ENCODE measurements at places on chromosomes 6 and 20.

GRCh38 chr6:11598687-11599086 is 61.1 kb downstream of the TMEM170B start:
- no peak for DNase-seq

GRCh38 chr6:24539416-24539815 is 44.6 kb downstream of the ALDH5A1 start:
- no peak for DNase-seq

GRCh38 chr6:166289207-166290060 is 18.8 kb downstream of the PRR18 start:
- DNase-seq: no peak

DNA sequence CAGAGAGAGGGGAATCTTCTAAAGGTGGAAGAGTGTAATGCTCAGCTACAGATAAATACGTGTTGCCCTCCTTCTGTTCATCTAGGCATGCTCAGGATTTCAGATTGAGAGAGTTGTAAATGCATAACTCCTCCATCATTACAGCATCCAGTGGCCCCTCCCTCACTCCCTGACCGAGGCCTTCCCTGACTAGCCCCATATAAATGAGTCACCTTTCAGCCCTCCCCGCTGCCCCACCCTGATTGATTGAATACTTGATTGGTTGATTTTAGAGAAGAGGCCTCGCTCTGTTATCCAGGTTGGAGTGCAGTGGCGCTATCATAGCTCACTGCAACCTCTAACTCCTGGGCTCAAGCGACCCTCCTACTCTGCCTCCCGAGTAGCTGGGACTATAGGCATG is 193.7 kb downstream of the EYA2 start:
- DNase-seq: no peak

DNA sequence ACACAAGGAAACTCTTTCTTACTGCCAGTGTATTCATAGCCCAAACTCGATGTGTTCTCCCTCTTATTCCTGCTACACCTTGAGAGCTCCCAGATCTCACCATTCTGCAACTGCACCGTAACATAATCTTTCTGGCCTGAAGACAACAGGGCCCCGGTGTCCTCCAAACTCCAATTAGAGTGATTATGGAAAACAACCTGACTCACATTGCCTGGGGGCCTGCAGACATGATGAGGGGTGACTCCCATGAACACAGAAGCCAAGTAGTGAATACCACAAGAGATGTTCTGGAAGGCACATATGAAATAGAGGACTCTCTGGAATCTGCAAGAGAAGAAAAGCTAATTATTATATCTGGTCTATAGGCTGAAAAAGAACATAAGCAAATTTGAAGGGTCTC is 19.7 kb downstream of the SLC22A16 start:
- DNase-seq: no peak

GRCh38 chr20:8127553-8128255 is 4.4 kb upstream of the PLCB1 start:
- no peak for DNase-seq

DNA sequence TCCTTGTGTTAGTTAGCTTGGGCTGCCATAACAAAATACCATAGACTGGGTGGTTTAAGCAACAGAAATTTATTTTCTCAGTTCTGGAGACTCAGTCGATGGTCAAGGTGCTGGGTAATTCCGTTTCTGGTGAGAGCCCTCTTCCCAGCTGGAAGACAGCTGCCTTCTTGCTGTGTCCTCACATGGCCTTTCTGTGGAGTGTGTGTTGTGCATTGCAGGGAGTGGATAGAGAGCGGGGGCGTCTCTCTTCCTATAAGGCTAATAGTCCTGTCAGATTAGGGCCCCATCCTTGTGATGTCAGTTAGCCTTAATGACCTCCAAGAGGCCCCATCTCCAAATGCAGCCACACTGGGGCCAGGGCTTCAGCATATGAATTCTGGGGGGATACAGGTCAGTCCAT is 19.2 kb downstream of the CHMP4B start:
- DNase-seq: no peak

- DNase-seq: no peak
These were observed 4.3 kb downstream of the EYA4 start for GRCh38 chr6:133245422-133245903.

GRCh38 chr6:87136963-87137362 is 18.4 kb upstream of the ZNF292 start:
- DNase-seq: no peak

GRCh38 chr6:67412035-67412434 is 1223.0 kb upstream of the ADGRB3 start:
- no peak for DNase-seq

DNA sequence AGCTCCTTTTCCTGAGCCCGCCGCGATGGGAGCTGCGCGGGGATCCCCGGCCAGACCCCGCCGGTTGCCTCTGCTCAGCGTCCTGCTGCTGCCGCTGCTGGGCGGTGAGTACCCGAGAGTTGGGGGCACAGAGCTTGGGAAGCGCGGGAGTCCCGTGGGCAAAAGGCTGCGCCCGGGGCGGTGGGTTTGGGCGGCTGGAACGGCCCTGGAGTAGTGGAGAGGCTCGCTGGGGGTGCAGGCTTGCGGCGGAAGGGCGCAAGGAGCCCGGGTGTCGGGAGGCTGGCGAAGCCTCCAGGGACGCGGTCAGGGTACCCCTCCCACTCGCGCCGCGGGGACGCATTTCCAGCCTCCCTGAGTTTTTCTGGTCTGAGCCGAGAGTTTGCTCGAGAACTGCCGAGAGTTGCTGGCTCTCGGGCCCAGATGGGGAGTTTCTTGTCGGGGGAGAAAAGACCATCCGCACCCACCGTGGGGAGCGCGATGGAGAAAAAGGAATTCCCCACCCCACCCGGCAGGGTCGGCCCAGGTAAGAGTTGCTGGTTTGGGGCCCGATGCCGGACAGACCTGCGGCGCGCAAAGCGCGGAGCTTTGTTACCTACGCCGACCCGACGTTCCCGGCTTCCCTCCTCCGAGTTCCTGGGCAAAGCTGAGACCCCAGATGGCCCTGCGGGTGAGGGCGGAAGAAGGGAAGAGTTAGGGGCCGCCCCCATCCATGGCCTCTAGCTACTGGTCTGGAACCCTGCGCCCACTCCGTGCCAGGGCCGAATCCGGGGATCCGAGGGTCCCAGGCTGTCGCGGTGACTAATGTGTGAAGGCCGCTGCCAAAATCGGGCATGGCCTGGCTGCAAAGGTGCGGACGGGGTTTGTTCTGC is 584 bp downstream of the PTK7 start:
- peak; percentile 49 for DNase-seq

GRCh38 chr20:38962928-38963401 is 821 bp downstream of the DHX35 start:
- DNase-seq: no peak

DNA sequence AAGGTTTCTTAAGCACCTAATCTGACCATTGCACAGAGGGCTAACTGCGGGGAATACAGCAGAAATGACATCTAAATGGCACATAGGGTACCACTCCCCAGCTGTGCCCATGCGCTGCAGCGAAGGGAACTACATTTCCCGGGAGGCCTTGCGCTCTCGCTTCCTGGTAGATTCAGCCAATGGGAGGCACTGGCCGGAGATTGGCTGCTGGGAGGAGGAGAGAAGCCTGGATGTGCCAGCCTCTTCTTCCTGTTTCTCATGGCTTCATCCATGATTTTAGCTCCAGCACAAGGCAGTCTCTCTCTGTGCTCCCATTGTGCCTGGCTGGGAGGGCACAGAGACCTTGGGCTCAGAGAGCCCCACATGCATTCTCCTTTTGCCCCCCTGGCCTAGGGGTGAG is 101.7 kb upstream of the FOXA2 start:
- no peak for DNase-seq

- DNase-seq: peak; percentile 62
These were observed 25.0 kb downstream of the CYB5R4 start for GRCh38 chr6:83884523-83884922.

- DNase-seq: no peak
These were observed 45.0 kb downstream of the NT5E start for GRCh38 chr6:85494547-85495536.

GRCh38 chr20:4449957-4450715 is 271.6 kb upstream of the PRND start:
- DNase-seq: no peak

Measured in B cell (primary cell).